Fibroblast of lung (primary cell): ENCODE measurements at places on chromosomes 2 and 18. TPM values are rescaled to one million over a fixed set of nuclear protein-coding genes. Genes with fewer than 3 reads are reported as not detected.

DNA sequence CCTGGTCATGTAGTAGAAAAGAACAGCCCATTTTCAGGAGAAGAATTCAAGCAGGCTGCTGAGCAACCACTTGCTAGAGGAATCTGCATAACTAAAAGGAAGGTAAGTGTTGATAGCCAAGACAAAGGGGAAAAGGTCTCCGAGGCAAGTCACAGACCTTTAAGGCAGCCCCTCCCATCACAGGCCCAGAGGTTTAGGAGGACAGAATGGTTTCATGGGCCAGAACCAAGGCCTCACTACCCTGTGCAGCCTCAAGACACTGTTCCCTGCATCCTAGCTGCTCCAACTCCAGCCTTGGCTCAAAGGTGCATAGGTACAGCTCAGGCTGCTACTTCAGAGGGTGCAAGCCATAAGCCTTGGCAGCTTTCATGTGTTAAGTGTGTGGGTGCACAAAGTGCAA lies 238.6 kb upstream of the CYP26B1 start:
- DNase-seq: no peak
- no peaks in the 10 kb centered on the region for H3K4me1 ChIP-seq
- no peak overlapping the region for H3K27ac ChIP-seq
- no peaks in the 10 kb centered on the region for H3K36me3 ChIP-seq

GRCh38 chr2:197340591-197340990 lies 30.0 kb upstream of the ANKRD44 start:
- H3K36me3 ChIP-seq: no peaks in the 10 kb centered on the region
- DNase-seq: no peak
- no peak overlapping the region for H3K27ac ChIP-seq
- H3K4me3 ChIP-seq: no peak overlapping the region
- H3K4me1 ChIP-seq: no peaks in the 10 kb centered on the region

GRCh38 chr2:40554665-40555294 lies 102.9 kb upstream of the SLC8A1 start:
- H3K27me3 ChIP-seq: no peaks in the 10 kb centered on the region
- peak; percentile 28 for DNase-seq
- no peak overlapping the region for H3K27ac ChIP-seq
- no peaks in the 10 kb centered on the region for H3K36me3 ChIP-seq
- H3K4me1 ChIP-seq: no peaks in the 10 kb centered on the region

GRCh38 chr2:178480227-178481181 lies at the start of gene PLEKHA3:
PLEKHA3 (plus strand) TSS chr2:178480457; CDS start chr2:178480870, 413 bp downstream.
- DNase-seq: peak; percentile 95
- peak within 1 kb of the TSS; percentile 94 for H3K27ac ChIP-seq
- H3K36me3 ChIP-seq: no peaks in the 10 kb centered on the region
- H3K4me1 ChIP-seq: peaks cover 2% of the 10 kb centered on the region
- H3K27me3 ChIP-seq: no peaks in the 10 kb centered on the region
- peak within 1 kb of the TSS; percentile 96 for H3K4me3 ChIP-seq

DNA sequence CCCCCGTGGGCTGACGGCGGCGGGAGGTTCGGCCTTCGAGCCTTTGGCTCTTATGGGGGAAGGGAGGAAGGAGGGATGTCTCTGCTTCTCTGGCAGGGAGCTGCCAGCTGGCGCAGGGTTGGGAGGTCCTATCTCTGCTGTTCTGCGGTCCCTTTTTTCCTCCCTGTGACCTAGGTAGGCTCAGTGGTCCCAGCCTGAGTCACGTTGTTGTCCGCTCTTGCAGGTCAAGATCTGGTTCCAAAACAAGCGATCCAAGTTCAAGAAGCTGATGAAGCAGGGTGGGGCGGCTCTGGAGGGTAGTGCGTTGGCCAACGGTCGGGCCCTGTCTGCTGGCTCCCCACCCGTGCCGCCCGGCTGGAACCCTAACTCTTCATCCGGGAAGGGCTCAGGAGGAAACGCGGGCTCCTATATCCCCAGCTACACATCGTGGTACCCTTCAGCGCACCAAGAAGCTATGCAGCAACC lies 2.5 kb downstream of the DLX1 start:
- peaks cover 86% of the 10 kb centered on the region for H3K27me3 ChIP-seq
- peaks cover 6% of the 10 kb centered on the region for H3K4me1 ChIP-seq
- H3K36me3 ChIP-seq: no peaks in the 10 kb centered on the region
- no peak overlapping the region for H3K27ac ChIP-seq
- no peak for DNase-seq

Gene AFF3
- polyA plus RNA-seq: 0.24 and 2.5 TPM in 2 replicates
